ENCODE measurements at places on chromosomes 2 and 18.

- no peak for DNase-seq
Observed at GRCh38 chr2:70793450-70793849, 3.0 kb upstream of the FIGLA start.

DNA sequence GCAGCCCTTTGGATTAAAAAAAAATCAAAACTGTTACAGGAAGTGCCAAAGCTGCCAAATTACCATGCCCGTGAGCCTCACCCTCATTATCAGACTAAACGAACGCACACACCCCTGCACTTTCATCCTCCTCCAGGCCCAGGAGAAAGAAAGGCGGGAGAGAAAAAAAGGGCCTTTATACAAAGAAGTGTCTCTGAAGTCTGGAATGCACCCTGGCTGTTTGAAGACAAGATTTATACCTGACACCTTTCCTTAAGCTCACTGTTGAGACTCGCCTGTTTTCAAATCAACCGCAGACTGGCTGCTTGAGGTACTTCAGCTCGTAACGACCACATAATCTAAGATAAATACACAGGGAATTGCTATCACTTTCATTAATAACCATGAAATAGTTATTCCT, 31.0 kb downstream of the EDAR start:
- DNase-seq: no peak

GRCh38 chr18:35581898-35582641, 530 bp downstream of the GALNT1 start:
- peak; percentile 19 for DNase-seq

- no peak for DNase-seq
Observed at GRCh38 chr2:136059036-136059472, 58.9 kb downstream of the CXCR4 start.

Data from MG63 (cell line).